GM23248 (cell line): ENCODE measurements at places on chromosomes 1 and 21. TPM values are rescaled to one million over a fixed set of nuclear protein-coding genes. Genes with fewer than 3 reads are reported as not detected.

CXADR gene
- total RNA-seq, result not detected in 2 replicates

CACYBP gene
- total RNA-seq, result 71.3 and 84.8 TPM in 2 replicates

PTGFR gene
- total RNA-seq, result 11.9 and 13.3 TPM in 2 replicates

TRABD2B gene
- total RNA-seq, result not detected in 2 replicates

ANGPTL3 gene
- not detected in 2 replicates for total RNA-seq

PADI2 gene
- total RNA-seq, result 0.13 and 0.22 TPM in 2 replicates

E2F2 gene
- total RNA-seq, result 1.1 and 1.2 TPM in 2 replicates

CD247 gene
- not detected in 2 replicates for total RNA-seq

SLC35F3 gene
- 1.3 and 1.4 TPM in 2 replicates for total RNA-seq

RGS13 gene
- total RNA-seq, result not detected in 2 replicates

PBX1 gene
- total RNA-seq, result 32.0 and 38.8 TPM in 2 replicates

CYP4A22 gene
- total RNA-seq, result not detected in 2 replicates

FCER1G gene
- not detected in 2 replicates for total RNA-seq

ATP1A4 gene
- not detected in 2 replicates for total RNA-seq

BATF3 gene
- total RNA-seq, result 0.86 and 1.4 TPM in 2 replicates

POGK gene
- 25.5 and 26.9 TPM in 2 replicates for total RNA-seq

ATP13A2 gene
- 29.6 and 44.6 TPM in 2 replicates for total RNA-seq

DIO1 gene
- not detected in 2 replicates for total RNA-seq

RGS5 gene
- 2.7 and 6.8 TPM in 2 replicates for total RNA-seq

PGLYRP3 gene
- not detected in 2 replicates for total RNA-seq
